ENCODE measurements at places on chromosomes 16 and 17.

DNA sequence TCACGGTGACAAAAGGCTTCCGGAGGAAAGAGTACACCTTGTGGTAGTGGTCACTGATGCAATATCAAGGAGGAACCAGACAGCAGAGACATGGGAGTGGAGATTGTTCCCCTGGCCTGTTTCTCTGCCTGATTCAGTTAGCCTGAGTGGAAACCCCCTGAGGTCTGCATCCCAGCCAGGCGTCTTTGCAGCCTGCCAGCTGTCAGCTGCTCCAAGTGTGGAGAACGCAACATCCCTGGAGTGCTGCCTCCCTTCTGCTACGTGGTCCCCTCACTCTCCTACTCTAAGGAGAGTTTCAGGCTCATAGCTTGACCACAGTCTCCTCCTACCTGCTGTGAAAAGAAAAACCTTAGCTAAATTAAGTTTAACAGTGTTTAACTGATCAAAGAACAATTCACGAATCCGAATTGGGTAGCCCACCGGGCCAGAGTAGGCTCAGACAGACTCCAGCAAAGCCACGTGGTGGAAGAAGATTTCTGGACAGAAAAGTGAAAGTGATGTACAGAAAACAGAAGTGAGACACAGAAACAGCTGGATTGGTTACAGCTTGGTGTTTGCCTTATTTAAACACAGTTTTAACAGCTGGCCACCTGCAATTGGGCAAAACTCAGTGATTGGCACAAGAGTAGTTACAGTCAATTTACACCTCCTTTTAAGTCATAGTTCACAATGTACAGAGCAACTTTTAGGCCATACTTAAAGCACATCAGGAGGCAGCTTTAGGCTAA, 188.6 kb downstream of the DNAH9 start:
- DNase-seq: no peak

GRCh38 chr17:80755650-80756405, 211.2 kb downstream of the RPTOR start:
- DNase-seq: no peak

GRCh38 chr17:14346801-14347200, 45.9 kb downstream of the HS3ST3B1 start:
- DNase-seq: no peak

DNA sequence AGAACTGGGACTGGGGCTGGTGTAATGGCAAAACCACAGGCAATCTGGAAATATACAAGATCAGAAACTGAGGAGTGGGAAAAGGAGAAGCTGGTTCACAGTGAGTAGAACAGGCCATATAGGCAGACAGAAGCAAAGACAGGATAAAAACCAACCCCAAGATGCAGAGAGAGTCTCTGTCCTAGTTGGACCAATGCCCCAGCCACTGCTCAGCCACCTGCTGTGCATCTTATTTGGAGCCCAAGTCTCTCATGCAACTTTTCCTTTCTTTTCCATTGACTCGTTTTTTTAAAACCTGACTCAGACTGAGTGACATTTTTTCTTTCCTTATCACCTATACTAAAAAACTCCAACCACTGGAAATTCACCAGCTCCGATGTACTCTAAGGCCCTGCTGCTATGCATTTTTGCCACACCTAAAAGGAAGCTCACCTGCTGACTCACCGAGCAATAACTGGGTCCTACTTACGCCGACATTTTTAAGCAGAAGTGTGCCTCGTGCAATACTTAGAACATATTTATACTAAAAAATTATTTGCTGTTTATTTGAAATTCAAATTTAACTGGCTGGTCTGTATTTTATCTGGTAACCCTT, 100.8 kb upstream of the XYLT1 start:
- no peak for DNase-seq

DNA sequence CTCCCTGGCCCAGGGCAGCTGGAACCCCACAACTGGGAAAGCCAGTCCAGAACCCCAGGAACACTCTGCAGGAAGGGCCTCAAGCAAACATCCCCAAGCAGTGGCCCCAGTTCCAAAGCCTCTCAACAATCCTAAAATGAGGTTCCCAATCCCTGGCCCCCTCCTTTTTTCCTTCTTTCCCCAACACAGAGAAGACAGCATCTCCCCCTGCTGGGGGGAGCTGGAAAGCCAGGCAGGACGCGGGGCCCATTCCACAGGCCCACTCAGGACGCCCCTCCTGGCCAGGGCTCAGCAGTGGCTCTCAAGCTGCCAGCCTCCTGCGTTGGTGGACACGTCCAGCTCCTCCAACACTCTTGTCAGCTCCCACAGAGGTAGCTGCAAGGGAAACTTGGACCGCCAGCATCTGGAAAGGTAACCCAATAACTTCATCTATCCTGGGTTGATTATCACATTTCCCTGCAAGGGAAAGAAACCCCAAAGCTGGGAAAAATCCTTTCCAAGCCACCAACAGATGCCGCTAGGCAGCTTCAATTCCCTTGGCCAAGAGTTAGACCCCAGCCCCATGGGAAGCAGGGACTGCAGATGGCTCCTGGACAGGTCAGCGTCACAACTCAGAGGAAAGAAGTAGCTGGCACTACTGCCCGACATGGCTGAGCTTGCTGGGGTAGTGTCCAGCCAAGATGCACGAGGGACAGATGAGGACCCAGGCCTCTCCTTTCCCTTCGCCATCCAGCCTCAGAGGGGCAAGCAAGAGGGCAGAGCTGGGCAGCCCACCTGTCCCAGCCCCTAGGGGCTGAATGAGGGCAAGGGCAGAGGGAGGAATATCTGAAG, 7.6 kb downstream of the HDAC5 start:
- no peak for DNase-seq

- no peak for DNase-seq
Observed at GRCh38 chr17:57899822-57900221, 50.0 kb upstream of the MRPS23 start.

DNA sequence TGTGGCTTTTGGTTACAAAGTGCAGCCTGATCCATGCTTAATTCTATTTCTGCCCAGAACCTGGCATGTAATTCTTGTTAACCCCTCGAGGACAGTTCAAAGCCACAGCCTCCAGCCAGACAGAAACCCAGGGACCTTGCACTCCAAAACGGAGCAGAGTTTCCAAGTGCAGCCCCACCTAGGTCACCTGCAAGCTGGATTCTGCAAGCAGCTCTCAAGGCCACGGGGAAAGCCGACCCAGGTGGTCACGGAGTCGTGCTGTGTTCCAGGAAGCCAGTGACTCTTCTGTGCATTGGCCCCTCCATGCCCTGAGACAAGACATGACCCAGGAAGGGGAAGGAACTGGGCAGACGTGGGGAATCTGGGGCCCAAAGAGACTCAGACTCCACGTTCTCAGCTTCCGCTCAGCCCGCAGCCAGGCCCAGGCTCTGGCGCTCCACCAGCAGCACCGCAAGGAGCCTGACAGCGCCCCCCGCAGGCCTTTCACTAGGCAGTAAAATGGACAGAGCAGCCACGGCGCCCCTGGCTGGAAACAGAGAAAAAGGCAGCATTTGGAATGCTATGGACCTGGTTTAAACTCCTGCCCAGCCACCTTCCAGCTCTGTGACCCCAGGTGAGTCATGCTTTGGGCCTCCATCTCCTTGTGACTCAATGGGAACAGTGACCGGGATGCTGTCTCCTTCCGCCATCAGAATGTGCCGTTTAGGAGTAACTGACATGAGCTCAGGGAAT, 27.3 kb upstream of the GSG1L start:
- DNase-seq: no peak

DNA sequence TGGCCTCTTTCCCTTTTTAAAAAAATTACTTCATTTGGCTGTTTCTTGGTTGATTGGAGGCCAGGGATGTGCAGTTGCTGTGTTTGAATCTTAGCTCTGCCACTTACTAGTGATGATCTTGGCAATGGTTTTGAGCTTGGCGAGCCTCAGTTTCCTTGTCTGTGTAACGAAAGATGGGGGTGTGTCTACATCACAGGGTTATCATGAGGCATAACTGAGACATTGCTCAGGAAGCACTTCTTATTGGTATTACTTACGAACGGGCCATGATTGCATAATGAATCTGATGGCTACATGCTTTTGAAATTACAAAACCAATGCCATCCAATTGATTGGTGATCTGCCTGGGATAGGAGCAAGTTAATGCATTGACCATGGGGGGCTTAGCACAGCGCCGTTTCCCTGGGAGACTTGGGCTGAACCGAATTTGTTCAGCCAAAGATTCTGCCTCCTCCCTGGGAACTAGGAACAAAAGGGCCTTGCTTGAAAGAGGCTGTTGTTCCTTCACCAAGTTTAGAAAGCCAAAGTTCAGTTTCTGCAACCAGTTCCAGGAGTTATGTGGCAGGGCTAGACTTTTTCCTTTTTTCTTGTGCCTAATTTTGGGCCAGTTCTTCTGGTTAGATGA, 21.9 kb downstream of the CMIP start:
- no peak for DNase-seq
